Motor neuron (in vitro differentiated cells): ENCODE measurements at places on chromosomes 12 and 14.

DNA sequence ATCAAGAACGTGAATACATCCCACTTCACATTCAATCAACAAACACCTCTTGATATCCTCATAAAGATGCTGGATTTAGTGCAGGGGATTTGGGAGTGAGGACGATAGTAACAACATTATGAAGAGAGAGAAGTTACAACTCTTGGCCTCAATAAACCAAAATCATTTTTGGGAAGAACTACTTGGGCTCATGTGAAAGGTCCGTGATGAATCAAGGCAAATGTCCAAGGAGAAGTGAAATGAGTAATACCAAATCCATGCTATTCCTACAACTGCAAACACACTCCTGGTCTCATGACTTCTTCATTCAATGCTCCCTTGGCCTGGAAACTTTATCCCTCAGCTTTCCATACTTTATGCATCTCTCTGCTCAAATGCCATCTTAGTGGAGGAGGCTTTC, 162.0 kb upstream of the LMNTD1 start:
- no peak for ATAC-seq

- ATAC-seq: peak; percentile 75
Measured at GRCh38 chr12:124939421-124940142, 25.1 kb upstream of the UBC start.

GRCh38 chr14:90753456-90754005, 62.7 kb downstream of the TTC7B start:
- no peak for ATAC-seq

DNA sequence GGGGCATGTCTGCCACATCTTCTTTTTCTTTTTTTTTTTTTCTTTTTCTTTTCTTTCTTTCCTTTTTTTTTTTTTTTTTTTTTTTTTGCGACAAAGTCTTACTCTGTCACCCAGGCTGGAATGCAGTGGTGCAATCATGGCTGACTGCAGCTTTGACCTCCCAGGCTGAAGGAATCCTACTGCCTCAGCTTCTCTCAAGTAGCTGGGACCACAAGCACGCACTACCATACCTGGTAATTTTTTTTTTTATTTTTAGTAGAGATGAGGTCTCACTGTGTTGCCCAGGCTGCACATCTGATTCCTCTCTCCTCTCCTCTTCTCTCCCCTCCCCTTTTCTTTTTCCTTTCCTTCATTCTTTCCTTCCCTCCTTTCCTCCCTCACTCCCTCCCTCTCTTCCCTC, 18.5 kb downstream of the SLC15A5 start:
- ATAC-seq: no peak
